CD4-positive, alpha-beta memory T cell (primary cell): ENCODE measurements at places on chromosomes 13 and 19.

GRCh38 chr19:4012975-4013634 lies 5.6 kb downstream of the PIAS4 start:
- H3K4me1 ChIP-seq = peaks cover 48% of the 10 kb centered on the region
- peaks cover 10% of the 10 kb centered on the region for H3K36me3 ChIP-seq
- no peak for DNase-seq
- H3K4me3 ChIP-seq = no peak overlapping the region
- no peaks in the 10 kb centered on the region for H3K27me3 ChIP-seq

DNA sequence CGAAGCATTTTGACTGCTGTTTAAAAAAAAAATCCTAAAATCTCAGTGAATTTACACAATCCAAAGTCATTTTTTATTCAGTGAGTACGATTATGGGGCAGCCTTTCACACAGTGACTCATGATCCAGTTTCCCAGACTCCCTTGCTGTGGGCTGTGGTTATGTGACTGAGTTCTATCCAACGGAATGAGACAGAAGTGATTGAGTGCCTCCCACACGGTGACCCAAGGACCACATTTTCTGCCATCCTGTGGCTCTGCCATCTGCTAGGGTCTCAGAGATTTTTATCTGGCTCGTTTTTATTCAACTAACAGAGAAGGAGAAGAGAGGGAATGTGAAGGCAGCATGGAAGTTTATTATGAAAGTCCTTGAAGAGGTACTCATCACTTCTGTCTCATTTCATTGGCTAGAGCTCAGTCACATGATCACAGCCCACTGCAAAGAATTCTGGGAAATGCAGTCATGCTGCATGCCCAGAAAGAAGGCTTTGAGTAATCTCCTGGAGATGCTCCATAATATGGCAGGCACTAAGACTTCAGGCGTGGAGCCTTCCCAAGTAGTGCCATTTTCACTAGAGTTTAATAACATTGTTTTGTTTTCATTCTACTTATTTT lies 999.4 kb downstream of the UQCRFS1 start:
- no peak overlapping the region for H3K27ac ChIP-seq
- no peak overlapping the region for H3K4me3 ChIP-seq
- no peaks in the 10 kb centered on the region for H3K36me3 ChIP-seq
- no peaks in the 10 kb centered on the region for H3K4me1 ChIP-seq
- no peak for DNase-seq

DNA sequence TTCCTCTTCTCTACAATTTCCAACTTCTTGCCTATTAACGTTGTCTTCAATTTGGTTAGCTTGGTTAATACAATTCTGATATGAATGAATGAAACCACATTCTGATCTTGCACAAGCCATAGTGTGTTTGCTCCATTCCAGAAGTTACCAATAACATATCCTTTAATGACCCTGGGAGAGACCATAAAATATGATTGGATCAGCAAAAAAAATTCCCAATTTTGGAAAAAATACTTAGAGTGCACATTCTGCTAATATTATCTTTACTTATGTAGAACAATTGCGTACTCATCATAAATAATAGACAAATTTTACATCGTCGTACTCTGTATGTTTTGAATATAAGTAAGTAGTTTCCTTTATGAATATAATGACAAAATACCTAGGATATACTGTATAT lies 117.2 kb downstream of the SLITRK5 start:
- no peaks in the 10 kb centered on the region for H3K36me3 ChIP-seq
- DNase-seq = no peak
- H3K4me1 ChIP-seq = no peaks in the 10 kb centered on the region
- no peak overlapping the region for H3K27ac ChIP-seq

DNA sequence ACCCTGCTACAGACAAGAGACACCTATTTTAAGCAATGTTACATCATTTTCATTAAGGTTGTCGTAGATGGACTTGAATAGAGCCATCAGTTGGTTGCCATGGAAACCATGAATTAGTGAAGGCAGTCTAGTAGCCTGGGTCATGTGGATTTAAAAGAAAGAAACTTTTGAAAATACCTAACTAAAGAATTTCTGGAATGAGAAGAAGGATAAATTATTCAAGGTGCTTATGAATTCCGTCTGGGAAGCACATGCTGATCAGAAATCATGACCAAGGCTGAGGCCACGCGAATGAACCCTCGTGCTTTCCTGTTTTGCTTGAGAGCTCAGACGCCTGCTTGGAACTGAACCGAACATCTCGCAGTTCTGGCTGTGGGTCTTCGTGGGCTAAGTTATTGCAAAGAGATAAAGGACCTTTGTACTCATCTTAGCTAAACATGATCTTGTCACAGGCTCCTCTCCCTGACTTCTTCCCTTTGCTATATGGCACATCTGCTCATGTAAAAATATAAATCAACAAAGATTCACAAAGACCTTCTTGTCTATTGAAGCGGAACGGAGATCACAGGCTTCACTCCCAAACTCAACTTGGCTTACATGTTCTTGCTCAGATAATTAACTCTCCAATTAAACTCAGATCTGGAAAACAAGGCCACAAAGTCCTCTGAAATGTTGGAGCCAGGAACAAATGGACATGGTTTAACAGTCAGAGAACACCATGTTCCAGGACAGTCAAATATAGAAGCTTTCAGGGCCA lies 140.2 kb downstream of the NUFIP1 start:
- no peaks in the 10 kb centered on the region for H3K27me3 ChIP-seq
- DNase-seq = no peak
- H3K27ac ChIP-seq = no peak overlapping the region
- H3K4me1 ChIP-seq = no peaks in the 10 kb centered on the region

DNA sequence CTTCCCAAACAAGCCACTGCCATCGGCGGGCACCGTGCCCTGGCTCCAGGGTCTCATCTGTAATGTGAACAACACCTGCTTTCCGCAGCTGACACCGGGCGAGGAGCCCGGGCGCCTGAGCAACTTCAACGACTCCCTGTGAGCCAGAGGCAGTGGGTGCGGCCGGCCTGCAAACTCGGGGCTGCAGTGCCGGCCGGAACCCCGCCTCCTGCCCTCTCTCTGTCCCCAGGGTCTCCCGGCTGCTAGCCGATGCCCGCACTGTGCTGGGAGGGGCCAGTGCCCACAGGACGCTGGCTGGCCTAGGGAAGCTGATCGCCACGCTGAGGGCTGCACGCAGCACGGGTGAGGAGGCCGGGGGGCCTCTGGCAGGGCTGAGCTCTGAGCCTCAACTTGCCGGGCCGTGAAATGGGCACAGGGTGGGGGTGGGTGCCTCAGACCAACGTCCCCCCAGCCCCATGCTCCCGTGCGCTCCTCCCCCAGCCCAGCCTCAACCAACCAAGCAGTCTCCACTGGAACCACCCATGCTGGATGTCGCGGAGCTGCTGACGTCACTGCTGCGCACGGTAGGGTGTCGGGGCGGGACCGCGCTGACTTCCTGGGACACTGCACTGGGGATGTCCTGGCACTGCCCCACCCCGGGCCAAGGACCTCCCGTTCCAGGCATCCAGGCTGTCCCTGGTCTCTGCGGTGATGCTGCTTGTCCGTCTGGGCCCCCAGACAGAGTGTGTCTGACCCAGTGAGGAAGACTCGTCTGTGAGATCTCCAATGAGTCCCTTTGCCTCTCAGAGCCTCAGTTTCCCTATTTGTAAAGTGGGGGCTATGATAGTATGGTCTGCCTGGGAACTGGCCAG lies 2.2 kb downstream of the ABCA7 start:
- H3K4me3 ChIP-seq = no peak overlapping the region
- H3K4me1 ChIP-seq = peaks cover 37% of the 10 kb centered on the region
- H3K27ac ChIP-seq = peak overlapping the region; percentile 75
- peaks cover 29% of the 10 kb centered on the region for H3K36me3 ChIP-seq
- no peak for DNase-seq

DNA sequence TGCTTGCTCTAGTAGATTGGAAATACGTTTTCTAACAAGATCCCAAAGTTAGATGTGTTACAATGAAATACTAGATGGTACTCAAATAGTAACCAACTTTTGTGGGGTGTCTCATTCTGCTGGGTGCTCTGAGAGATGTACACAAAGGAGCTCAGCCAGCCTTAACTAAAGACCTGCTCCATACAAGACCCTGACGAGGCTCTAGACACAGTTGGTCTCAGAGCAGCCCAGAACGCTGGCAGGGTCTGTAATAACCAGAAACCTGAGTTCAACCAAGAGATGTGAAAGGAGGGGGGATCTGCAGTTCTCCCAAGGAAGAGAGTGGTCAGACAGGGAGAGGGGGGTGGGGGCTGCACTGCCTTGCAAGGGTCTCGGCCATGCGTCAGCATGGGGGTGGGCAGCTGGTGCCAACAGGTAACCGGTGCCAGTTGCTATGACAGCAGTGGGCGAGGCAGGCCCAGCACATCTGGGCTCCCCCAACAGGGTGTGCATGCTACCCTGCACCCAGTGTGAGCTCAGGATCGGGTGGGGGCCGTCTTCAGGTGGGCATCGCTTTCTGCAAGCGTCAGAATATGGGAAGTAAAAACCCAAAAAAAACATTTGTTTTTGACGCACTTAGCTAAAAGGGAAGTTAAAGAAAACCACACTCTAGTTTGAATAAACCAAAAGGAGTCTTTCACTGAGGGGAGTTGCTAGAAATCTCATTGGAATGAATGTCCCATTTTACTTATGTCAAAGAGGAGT lies 68.0 kb upstream of the GPR183 start:
- DNase-seq = peak; percentile 82
- H3K27ac ChIP-seq = peak overlapping the region; percentile 39
- H3K4me1 ChIP-seq = peaks cover 85% of the 10 kb centered on the region
- H3K4me3 ChIP-seq = peak overlapping the region; percentile 15
- H3K36me3 ChIP-seq = no peaks in the 10 kb centered on the region

DNA sequence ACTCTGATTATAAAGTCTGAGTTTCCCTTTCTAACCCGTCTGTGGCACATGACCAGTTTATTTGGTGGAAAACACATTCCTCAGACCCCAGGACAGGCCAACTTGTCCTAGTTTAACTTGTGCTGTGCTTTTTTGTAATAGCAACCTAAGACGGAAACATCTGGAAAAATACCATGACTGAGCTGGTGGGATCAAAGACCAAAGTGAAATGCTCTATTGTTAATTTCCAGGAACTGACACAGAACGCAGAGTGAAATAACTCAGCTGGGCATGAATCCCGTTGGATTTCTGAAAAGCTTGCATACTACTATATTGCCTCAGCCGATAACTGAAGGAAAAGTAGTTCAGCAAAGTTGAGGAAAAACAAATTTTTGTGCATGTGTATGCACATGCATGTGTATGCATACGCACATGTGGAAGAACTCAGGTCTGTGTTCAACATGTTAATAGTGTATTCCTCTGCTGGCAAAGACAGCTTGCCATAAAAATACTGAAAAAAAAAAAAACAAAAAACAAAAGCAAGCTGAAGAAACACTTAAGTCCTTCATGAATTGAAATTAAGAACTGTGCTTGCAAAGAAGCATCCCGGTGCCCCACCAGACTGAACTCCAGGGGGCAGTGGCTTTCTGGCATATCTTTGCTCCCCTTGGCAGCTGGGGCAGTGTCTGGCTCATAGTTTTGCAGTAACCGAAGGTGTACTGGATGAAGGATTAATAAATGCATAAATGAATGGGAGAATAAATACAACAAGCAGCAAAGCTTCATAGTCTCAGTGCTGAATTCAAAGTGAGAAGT lies 187.8 kb downstream of the LHFPL6 start:
- no peak overlapping the region for H3K4me3 ChIP-seq
- no peaks in the 10 kb centered on the region for H3K36me3 ChIP-seq

DNA sequence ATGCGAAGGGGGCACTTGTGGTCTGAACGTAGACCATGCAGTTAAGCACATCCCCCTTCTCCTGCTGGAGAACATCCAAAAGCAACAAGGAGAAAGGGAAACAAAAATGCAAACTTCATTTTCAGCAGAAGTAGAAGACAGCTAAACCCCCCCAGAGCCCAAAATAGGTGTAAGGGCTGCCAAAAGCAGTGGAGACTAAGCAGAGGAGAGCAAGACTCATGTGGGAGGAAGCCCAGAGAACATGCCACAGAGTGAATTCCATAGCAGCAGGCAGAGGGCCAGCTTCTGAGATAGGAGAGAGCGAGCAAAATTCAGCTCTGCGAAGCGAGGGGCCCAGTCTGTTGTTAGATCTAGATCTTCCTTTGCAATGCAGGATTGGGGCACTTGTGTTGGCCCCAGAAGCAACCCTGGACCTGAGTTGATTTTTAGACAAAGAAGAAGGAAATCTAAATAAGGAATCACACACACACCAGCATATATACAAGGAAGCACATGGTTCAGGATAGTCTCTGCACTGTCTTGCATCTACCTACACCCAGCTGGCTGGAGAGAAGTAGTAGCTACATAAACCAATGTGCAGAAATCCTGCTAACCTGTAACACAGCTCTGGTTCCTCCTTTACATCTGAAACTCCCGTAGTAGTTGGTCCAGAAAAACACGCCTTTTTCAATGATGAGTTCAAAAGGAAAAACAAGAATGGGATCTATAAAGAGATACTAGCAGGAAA lies 199.6 kb downstream of the SPRY2 start:
- no peaks in the 10 kb centered on the region for H3K27me3 ChIP-seq
- no peaks in the 10 kb centered on the region for H3K36me3 ChIP-seq
- no peak for DNase-seq
- H3K4me1 ChIP-seq = no peaks in the 10 kb centered on the region

GRCh38 chr19:55483706-55484592 lies 1.0 kb upstream of the NAT14 start:
- H3K36me3 ChIP-seq = no peaks in the 10 kb centered on the region
- H3K4me1 ChIP-seq = peaks cover 13% of the 10 kb centered on the region
- H3K27ac ChIP-seq = peak overlapping the region; percentile 59
- no peaks in the 10 kb centered on the region for H3K27me3 ChIP-seq
- H3K4me3 ChIP-seq = no peak overlapping the region

DNA sequence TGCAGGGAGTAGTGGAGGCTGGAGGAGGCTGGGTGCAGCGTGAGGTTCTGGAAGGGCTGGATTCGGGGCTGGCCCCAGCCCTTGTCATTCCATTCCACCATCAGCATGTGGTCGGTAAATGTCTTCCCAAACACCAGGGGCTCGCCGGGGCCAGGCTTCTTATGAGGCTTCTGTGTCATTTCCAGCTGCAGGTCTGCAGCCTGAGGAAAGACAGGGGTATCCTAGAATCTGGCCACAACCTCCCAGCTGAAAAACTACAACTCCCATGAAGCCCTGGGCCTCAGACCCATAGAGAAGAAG lies 4.4 kb downstream of the BCAT2 start:
- no peak overlapping the region for H3K27ac ChIP-seq
- H3K4me3 ChIP-seq = no peak overlapping the region
- H3K27me3 ChIP-seq = no peaks in the 10 kb centered on the region
- H3K4me1 ChIP-seq = peaks cover 13% of the 10 kb centered on the region
- DNase-seq = peak; percentile 52

GRCh38 chr19:13399746-13400145 lies 106.5 kb downstream of the CACNA1A start:
- DNase-seq = no peak
- no peaks in the 10 kb centered on the region for H3K27me3 ChIP-seq
- no peak overlapping the region for H3K4me3 ChIP-seq
- H3K27ac ChIP-seq = no peak overlapping the region

DNA sequence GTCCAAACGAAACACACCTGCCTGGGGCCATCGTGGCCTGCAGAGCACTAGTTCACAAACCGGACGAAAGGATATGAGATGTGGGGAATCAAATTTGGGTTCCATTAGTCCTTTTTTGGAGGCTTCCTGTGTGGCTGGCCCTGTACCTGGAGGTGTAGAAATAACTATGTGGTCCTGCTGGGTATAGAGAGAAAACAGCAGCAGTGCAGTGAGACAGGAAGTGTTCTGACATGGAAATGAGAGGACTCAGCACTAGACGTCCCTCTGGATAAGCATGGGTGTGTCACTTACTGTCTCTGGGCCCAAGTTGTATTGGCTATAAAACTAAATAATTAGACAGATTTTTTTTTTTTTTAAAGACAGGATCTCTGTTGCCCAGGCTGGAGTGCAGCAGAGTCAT lies 12.3 kb downstream of the KDELR1 start:
- H3K27me3 ChIP-seq = no peaks in the 10 kb centered on the region
- H3K4me1 ChIP-seq = no peaks in the 10 kb centered on the region
- H3K4me3 ChIP-seq = no peak overlapping the region
- peaks cover 5% of the 10 kb centered on the region for H3K36me3 ChIP-seq
- no peak overlapping the region for H3K27ac ChIP-seq
- DNase-seq = no peak
